ENCODE measurements at places on chromosomes 7 and 10.

GRCh38 chr10:3137958-3138726, 34.4 kb downstream of the PITRM1 start:
- H3K4me3 ChIP-seq = no peak overlapping the region
- H3K27me3 ChIP-seq = no peaks in the 10 kb centered on the region
- DNase-seq = no peak
- peaks cover 19% of the 10 kb centered on the region for H3K36me3 ChIP-seq
- no peaks in the 10 kb centered on the region for H3K4me1 ChIP-seq

DNA sequence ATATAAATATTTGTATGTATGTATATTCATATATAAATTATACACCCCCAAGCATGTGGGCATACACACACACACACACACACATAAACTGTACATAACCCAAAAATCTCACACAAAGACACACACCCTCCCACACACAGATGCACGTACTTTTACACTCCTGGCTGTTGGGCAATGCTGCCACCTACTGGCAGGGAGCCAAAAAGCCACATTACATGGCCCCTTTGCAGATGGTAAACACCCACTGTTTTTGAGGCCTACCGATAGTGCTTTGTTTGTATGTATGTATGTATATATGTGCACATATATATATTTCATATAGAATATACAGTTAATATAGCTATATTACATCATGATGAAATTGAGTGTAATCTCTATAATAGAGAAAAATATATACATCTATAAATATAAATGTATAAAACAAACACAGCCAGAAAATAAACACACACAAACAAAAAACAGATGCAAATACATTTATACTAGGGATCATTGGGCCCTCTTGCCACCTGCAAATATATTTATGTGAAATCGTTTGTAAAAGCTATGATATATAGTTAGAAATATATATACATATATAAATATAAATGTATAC, 120.1 kb upstream of the ACBD5 start:
- H3K27me3 ChIP-seq = peaks cover 3% of the 10 kb centered on the region
- peak; percentile 84 for DNase-seq
- H3K27ac ChIP-seq = no peak overlapping the region
- H3K4me1 ChIP-seq = no peaks in the 10 kb centered on the region
- H3K36me3 ChIP-seq = no peaks in the 10 kb centered on the region
- no peak overlapping the region for H3K4me3 ChIP-seq

GRCh38 chr7:1059200-1060091, 15.1 kb downstream of the GPR146 start:
- peaks cover 10% of the 10 kb centered on the region for H3K4me1 ChIP-seq
- no peak overlapping the region for H3K4me3 ChIP-seq
- H3K27me3 ChIP-seq = peaks cover 10% of the 10 kb centered on the region
- peak overlapping the region; percentile 35 for H3K27ac ChIP-seq

DNA sequence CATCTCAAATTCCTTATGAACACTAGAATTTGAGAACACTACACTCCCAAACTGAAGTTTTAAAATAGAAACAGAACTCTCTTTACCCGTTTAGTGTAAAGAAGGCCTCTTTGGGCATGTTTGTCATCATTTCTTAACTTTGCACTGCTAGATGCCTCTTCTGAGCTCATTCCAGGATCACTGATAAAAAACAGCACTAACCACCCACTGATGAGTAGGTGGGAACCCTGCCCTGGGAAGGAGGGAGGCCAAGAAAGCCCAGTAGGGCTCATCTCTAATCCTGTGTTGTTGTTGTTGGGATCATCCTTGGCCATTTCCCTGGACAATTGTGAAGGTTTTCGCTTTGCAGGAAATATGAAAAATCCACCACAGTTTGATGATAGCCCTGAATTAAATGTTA, 68.2 kb downstream of the CUBN start:
- H3K4me3 ChIP-seq = no peak overlapping the region
- no peaks in the 10 kb centered on the region for H3K27me3 ChIP-seq
- no peak overlapping the region for H3K27ac ChIP-seq
- DNase-seq = no peak
- H3K4me1 ChIP-seq = peaks cover 25% of the 10 kb centered on the region
- peaks cover 3% of the 10 kb centered on the region for H3K36me3 ChIP-seq
